ENCODE measurements at places on chromosomes 16 and 17.

GRCh38 chr17:67855504-67856324 lies 30.4 kb downstream of the BPTF start:
- DNase-seq, result no peak

DNA sequence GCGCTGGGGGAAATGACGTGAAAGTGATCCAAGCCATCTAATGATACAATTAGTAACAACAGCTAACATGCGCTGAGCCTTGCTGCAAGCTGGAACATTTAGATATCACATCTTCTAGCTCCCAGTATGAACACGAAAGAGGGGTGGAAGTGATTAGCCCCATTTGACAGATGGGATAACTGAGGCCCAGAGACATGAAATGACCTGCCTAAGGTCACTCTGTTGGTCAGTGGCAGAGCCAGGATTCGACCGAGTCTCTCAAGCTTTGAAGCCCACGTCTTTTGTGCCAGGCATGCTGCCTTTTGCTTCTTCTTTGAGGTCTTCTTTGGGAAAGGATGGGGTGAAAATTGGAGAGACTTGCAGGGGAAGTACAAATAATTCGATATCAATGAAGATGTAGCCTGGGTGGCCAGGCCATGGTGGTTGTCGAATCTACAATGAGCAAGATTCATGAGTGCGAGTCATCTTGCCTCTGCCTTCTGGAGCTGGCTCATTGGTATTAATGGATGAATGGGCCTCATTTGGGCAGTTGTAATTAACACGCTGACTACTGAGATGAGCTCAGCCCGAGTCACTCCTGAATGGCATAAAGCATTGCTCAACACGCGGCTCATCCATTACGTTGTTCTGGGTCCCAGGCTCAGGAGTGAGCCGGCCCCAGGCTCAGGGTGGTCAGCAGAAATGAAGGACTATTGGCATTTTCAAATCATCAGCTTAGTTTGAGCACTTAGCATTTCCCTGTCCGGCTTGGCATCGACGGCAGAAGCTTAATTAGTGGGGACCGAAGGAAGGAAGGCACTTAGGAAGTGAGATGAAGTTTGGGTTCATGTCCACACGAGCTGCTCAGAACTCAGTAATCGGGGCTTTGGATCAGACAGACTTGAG lies 28.0 kb upstream of the GPRC5B start:
- DNase-seq, result peak; percentile 65

- DNase-seq, result no peak
Measured at GRCh38 chr16:20830372-20830771, 24.0 kb downstream of the REXO5 start.

- peak; percentile 57 for DNase-seq
Measured at GRCh38 chr16:11783319-11784037, 13.6 kb downstream of the ZC3H7A start.

DNA sequence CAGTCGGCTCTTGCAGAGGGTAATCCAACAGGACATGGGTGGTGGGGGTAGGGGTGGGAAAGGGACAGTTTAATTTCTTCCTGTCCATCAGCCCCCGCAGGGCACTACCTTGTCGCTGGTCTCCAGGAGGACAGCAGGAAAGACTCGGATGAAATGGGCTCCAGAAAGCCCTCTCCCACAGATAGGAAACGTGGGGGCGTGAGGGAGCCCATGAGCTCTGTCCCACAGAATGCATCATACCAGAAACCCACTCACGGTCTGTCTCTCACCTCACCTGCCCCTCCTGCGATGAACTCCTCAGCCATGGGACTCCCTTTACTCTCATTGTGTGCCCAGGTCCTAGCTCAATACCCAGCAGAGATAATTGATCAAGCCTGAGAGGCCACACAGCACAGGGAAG lies 240.1 kb downstream of the GSG1L start:
- DNase-seq, result no peak

DNA sequence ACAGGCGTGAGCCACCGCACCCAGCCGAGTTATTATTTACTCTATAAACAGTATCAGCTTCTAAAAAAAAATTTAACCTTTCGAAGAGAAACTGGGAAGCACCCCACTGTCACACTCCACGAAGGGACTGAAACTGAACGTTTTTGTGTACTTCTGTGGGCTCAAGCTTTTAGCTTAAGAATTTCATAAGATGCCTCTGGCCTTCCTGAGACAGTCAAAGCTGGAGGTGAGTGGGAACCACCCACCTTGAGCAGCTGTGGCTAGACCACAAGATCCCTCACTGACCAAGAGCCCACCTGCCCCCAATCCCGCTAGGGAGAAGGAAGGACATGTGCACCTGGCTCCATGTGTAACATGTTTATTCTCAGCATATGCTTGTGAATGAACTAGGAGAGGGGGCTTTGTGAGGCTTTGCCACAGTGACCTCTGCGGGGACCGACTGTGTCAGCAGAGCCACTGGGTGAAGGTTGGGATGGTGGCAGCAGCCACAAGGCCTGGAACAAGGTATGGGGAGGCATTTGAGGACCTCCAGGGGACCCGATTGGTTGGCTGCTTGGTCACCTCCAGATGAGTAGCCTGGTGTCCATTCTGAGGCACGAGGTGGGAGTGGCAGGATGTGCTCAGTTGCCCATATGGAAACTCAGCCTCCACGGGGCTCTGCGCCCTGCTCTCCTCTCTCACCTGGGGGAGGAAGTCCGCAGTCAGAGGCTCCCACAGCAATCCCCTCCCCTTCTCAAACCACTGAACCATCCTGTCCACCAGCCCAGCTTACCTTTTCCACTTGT lies 4.8 kb downstream of the DPEP3 start:
- no peak for DNase-seq

GRCh38 chr16:28105954-28106353 lies 42.4 kb upstream of the GSG1L start:
- DNase-seq, result no peak

DNA sequence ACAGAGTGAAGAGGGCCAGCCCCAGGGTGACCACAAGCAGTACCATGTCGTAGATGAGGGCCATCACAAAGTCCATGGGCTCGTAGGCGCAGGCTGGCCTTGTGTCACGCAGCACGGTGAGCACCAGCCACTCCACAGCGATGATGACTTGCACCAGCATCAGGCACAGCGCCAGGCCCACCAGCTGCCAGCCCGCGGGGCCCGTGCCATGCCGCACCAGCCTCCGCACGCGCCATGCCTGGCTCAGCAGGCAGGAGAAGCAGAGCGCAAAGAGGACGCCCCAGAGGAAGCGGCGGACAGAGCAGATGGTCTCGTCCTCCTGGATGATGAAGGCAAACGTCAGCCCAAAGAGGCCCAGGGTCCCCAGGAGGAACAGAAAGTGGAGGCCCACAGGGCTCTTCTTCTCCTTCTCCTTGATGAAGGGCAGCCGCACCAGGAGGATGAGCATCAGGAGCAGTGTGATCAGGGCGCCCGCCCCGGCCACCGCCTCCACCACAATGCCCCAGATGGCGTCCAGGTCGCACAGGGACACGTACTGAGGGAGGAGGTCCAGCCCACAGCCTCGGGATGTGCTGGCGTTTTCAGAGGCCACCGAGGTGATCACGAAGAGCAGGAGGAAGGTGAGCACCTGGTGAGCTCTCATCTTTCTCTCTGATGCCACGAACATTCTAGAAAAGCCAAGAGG lies 12.3 kb downstream of the GPRC5B start:
- DNase-seq, result no peak

GRCh38 chr16:79401782-79402181 lies 198.8 kb downstream of the MAF start:
- no peak for DNase-seq

DNA sequence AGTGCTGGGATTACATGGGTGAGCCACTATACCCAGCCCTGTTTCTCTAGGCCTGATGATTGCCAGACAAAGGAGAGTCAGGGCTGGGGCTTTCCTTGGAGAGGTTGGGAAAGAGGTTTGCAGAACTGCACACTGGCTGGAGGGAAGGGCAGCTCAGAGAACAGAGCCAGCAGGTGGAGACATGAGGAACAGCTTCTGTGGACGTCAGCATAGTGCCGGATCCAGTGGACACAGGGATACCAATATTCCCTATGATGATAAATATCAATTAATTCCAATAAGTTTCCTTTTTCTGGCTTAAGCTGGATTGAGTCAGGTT lies 43.2 kb upstream of the SCNN1B start:
- DNase-seq, result no peak

DNA sequence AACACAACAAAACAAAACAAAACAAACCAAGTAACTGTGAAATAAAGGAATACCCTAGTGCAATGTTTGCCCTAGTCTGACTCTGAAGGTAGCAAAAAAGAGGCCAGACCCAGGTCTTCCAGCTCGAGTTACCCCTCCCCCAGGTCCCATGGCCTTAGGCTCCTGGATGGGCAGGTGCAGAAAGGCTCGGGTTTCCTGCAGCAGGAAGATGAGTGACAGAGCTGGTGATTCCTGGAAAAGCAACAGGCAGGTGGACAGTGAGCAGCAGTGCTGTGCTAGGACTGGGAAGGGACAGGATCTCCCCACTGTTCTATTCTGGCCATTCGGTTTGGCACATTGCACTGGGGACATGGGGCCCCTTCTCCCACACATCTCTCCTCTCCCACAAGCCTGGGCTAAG lies 42.9 kb upstream of the MRTFB start:
- no peak for DNase-seq

- no peak for DNase-seq
Measured at GRCh38 chr17:10757067-10757466, 27.2 kb upstream of the TMEM220 start.

GRCh38 chr16:12784076-12784475 lies 19.6 kb downstream of the CPPED1 start:
- no peak for DNase-seq

GRCh38 chr16:22694887-22695382 lies 119.0 kb upstream of the HS3ST2 start:
- peak; percentile 95 for DNase-seq

- no peak for DNase-seq
Measured at GRCh38 chr16:57536306-57537193, at the start of gene CCDC102A. Gene CCDC102A (minus strand): TSS chr16:57536571. CDS start chr16:57529177, 7,394 bp downstream.

- DNase-seq, result no peak
Measured at GRCh38 chr16:17321824-17322223, 148.9 kb downstream of the XYLT1 start.

DNA sequence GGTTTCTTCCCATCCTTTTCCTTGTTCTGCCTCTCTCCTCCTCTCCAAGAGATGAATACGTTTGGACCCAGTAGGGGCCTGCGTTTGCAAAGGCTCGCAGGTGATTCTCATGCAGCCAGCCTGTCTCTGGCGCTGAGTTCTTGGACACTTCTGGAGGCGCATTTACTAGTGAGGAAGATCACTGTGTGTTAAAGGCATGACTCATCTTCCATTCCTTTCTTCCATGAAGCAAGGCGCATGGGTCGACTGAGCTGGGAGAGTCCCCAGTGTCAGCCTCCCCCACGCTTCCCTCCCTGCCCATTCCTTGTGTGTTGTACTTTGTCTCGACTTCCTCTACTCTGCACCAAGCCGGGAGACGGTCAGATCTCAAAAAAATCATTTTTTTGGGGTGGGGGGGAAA lies 159.9 kb upstream of the EEF2KMT start:
- no peak for DNase-seq

Data from fibroblast of skin of back (primary cell).